ENCODE measurements at places on chromosomes 13 and 19.

GRCh38 chr19:33640773-33641172 is 19.0 kb downstream of the CHST8 start:
- DNase-seq, result no peak

GRCh38 chr13:100543872-100544602 is 44.6 kb downstream of the GGACT start:
- no peak for DNase-seq

DNA sequence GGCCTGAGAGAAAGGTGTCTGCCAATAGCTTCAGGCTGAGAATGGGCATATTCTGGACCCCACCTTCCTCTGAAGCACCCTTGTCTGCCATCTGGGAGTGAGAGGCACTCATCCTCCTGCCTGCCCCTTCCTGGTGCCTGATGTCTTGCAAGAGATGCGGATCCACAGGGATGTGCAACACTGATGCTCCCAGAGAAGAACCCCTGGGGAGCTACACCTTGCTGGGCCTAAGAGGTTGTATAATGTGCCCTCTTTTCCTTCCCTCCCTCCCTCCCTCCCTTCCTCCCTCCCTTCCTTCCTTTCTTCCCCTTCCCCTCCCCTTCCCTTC is 34.6 kb downstream of the ADPRHL1 start:
- DNase-seq, result no peak

- no peak for DNase-seq
Observed at GRCh38 chr13:33452873-33453517, 167.4 kb upstream of the STARD13 start.
